ENCODE measurements at places on chromosomes 11 and 22.

- peak; percentile 13 for DNase-seq
Observed at GRCh38 chr22:41237707-41238569, 2.8 kb downstream of the CHADL start.

DNA sequence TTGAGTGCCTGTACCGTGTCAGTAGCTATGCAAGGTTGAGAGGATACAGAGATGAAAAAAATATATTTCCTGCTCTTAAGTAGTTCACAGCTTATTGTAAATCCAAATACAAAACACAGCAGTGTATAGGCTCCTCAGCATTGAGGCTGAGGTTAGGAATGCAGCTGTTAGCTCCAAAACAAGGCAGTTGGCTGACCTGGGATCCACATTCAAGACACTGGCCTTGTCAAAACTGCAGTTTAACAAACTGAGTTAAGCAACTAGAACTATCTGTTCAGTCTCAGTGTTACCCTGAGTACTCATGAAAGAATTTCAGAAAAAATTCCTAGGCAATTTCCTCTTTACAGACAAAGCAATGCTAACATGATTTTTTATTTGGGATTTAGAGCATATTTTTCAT lies 42.8 kb downstream of the REXO2 start:
- DNase-seq, result no peak

GRCh38 chr11:63738720-63739360 lies 29.7 kb downstream of the ZFTA start:
- peak; percentile 84 for DNase-seq

GRCh38 chr11:68398995-68399851 lies 61.3 kb upstream of the PPP6R3 start:
- DNase-seq, result no peak

DNA sequence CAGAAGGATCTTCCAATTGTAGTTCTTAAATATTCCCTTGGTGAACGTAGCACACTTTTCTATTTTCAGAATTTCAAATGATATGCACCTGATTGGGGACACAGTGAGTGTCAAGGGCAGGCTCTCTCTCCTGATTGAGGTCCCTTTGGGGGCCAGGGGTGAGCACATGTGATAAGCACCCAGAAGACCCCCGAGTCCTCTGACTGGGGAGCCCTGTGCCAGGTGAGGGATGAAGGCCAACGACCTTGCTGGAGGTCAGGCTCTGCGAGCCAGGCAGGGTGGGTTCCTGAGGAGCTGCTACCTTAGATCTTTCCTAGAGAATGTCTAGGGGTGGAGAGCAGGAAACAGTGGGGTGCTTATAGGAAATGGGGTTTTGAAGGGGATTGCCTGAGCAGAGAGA lies 1253.9 kb downstream of the BRD1 start:
- no peak for DNase-seq

DNA sequence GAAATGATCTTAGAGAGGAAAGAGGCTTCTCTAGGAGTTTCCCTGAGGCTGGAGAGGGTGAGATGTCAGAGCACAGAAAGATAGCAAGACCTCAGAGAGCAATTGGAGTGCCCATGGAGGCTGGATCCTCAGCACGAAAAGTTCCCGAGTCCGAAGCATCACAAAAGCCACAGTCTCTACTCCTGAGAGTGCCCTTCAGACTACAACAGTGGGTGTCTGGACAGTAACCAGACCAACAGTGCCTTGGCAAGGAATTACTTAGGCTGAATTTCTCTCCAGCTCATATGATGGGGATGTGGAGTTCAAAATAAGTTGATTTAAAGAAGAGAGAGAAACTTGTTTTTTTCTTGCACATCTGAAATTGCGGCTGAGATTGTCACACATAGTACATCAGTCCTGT lies 31.9 kb upstream of the PSMA1 start:
- DNase-seq, result no peak

DNA sequence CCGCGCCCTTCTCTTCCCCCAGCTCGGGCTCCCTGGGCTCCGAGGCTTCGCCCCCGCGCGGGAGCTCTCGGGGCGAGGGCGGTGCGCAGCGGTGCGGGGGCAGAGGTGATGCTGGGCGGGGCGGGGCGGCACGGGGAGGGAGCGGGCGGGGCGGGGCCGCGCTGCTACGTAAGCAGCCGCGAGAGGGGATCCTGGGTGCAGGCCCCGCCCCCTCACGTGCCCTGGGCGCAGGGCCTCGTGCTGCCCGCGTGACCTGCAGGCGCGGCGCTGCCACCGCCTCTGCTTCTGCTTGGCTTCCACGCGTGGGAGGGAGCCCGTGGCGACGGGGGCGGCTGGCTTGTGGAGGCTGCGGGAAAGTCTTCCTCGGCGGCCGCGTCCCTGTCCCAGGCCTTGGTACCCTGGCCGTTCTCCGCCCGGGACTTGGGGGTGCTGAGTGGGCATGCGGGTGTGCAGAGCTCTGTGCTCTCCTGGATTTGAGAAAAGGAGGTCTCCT lies 132.6 kb upstream of the HSD17B12 start:
- no peak for DNase-seq

DNA sequence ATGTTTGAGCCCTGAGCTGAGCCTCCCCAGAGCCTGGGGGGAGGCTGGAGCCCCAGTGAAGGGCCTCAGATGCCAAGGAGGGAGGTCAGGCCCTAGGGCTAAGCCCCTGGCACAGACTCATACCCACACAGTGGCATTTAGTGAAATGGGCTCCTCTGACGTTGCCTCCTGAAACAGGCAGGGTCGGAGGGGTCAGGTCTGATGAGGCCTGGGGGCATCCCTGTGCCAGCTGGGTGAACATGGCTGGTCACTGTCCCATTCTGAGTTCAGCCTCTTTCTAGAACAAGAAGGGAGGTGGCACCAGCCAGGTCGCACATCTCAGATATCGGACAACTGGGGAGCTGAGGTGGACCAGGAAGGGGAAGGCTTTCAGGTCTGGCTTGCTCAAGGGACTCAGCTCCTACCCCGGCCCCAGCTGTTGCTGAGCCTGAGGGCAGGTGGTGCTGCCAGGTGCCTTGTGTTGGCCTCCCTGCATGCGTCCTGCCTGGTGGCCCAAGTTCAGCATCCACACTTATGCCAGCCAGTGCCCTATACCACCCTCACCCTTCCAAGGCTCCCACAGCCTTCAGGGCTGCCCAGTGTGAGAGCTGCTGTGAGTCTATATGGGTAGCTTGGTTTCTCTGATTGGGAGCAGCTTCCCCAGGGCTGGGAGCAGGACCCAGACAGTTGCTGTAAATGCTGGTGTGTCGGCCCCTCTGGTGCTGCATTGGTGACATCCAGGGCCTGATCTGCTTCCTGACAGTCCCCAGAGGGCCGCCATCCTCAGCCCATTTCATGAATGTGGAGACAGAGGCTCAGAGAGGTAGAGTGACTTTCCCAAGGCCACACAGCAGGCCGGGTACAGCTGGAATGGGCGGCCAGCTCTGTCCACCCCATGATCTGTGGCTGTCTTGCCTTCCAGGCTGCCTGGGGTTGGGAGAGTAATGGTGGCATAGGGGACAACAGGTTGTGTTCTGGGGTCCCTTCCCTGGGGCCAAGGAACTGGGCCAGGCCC lies 32.8 kb upstream of the PPARA start:
- no peak for DNase-seq

GRCh38 chr11:115153135-115153534 lies 351.1 kb downstream of the CADM1 start:
- DNase-seq, result no peak

- DNase-seq, result no peak
Observed at GRCh38 chr22:29259253-29259899, 8.4 kb downstream of the RHBDD3 start.

- no peak for DNase-seq
Observed at GRCh38 chr11:69010361-69010891, 2.6 kb downstream of the MRGPRF start.

GRCh38 chr11:116294630-116295029 lies 478.2 kb downstream of the BUD13 start:
- no peak for DNase-seq

GRCh38 chr11:69964247-69964643 lies 113.9 kb upstream of the ANO1 start:
- no peak for DNase-seq

DNA sequence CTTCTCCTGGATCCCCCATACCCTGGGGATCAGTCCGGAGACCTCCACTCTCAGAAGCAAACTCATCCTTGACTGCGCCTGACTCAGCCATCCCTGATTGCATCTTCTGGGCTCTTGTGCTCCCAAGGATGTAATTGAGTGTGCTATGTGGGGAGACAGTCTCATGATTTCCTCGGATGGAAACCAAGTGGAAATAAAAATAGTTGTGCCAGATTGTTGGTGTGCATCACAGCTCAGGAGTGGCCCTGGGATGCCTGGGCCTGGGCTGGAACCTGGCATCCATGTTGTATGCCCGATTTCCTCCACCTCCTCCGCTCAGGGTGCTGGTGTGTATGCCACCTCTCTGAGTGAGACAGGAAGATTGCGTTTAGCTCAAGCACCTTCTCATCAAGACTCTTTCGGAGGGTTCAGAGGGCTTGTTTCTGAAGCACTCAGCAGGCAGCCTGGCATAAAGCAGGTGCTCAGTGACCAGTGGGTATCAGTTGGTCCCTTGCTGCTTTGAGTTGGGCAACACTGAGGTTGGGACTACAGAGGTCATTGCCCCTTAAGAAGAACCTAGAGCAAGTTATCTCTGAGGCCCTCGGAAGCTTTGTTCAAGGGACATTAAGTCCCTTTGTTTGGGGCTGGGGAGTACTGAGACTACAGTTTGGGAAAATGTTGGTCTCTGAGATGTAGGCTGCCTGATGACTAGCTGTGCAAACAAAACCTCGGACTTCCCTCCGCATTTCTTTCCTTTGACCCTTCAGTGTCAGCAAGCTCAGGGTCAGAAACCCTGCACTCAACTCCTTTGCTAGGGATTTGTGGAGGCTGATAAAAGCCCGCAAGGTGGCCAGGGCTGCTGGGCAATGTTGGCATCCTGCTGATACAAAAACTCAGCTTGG lies 24.8 kb upstream of the MICAL2 start:
- DNase-seq, result no peak

DNA sequence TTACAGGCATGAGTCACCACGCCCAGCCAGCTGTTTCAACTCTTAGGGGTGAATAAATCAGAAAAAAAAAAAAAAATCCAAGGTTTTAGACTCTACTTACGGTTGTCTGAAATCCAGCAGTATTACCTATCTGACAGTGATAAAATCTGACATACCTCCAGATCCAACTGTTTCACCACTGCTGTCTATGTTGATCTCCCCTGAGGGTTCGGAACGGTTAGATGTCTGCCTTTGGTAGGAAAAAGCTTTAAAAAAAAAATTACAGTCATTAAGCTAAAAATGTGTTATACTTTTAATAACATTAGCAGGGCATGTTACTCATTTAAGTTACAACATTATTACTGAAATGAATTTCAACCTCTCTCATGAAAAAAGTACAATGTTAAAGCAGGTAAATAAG lies 21.1 kb downstream of the NCAPD3 start:
- DNase-seq, result no peak

DNA sequence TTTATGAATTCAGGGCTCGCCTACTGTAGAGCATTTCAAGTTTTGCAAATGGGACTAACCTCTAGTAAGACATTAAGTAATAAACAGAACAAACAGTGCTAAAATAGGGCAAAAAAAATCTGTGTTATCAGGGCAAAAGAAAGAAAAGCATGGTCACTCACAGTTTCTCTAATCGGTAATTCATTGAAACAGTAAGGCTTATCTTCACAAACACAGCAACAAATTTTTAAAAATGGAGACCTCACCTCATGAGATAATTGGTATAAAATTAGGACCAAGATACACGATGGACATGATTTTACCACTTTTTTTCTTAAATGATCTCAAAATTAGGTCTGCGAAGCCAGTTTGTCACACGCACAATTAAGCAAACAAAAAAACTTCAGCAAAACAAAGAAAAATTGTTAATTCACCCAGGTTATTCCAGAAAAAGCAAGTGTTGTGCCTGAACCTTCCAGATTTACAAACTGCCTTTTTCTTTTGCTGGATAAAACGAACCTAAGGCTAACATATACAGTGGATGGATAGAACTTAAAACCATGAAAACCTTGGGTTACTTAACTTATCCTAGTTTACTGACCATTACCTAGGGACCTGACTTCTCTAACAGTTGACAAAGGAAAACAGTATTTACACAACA lies 1.4 kb downstream of the TMEM123 start:
- DNase-seq, result no peak

DNA sequence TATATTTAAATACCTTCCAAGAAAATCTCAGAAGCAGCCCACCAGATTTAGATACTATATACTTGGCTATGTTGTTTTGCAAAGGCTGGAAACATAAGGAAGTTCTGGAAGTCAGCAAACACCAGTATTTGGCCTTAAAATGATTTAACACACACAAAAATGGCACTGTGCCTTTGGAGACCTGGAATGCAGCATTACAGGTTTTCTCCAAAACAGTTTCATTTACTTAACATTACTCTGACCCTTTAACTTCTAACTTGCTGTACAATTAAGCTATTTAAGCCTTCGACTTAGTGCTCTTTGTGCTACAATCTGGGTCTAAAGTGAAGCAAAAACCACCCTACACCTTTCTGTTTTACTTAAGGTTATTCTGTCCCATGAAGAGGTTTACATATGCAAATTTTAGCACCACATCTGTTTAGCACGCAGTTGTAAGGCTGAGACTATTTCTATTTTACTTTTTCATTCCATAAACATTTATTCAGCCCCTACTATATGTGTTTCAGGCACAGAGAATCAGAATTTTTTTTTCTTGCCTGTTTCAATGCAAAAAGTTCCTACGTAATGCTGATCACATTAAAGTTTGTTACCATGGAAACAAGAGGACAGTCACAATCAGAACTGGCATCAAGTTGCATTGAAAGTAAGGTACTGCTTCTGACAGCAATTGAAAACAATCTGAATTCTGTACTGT lies 70.3 kb downstream of the MAML2 start:
- DNase-seq, result no peak

- DNase-seq, result no peak
Observed at GRCh38 chr11:70331901-70332300, 61.4 kb downstream of the PPFIA1 start.

- no peak for DNase-seq
Observed at GRCh38 chr22:38205261-38206128, 3.7 kb downstream of the MAFF start.

Data from NCI-H510A treated with DMSO at 0.1 percent for 48 hours (cell line).